ENCODE measurements at places on chromosomes 6 and 20.
A peak's percentile ranks its signal among the peaks of the same experiment; 100 is the strongest.

- H3K4me1 ChIP-seq = no peaks in the 10 kb centered on the region
- H3K27ac ChIP-seq = no peak overlapping the region
- no peaks in the 10 kb centered on the region for H3K36me3 ChIP-seq
- no peak for DNase-seq
- no peak overlapping the region for H3K4me3 ChIP-seq
These were observed 23.5 kb downstream of the CFAP206 start for GRCh38 chr6:87431263-87431662.

DNA sequence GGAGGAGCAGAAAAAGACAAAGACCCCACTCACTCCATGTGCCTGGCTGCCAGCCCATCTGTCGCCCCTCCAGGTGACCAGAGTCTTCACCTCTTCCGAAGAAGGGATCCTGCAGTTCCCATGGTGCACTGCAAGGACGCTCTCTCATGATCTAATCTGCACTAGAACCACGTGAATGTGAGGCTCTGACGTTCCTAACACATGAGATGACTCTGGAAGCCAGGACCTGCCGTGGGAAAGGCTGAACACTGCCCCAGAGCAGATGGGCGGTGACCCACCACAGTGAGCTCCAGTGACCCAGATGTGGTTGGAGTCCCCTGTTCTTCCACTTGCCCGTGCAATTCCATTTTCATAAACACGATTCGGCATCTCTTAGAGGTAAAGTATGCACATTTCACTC lies 39.6 kb upstream of the PDE10A start:
- H3K27me3 ChIP-seq = peaks cover 19% of the 10 kb centered on the region
- no peak overlapping the region for H3K27ac ChIP-seq
- no peaks in the 10 kb centered on the region for H3K4me1 ChIP-seq
- DNase-seq = no peak
- H3K4me3 ChIP-seq = no peak overlapping the region

DNA sequence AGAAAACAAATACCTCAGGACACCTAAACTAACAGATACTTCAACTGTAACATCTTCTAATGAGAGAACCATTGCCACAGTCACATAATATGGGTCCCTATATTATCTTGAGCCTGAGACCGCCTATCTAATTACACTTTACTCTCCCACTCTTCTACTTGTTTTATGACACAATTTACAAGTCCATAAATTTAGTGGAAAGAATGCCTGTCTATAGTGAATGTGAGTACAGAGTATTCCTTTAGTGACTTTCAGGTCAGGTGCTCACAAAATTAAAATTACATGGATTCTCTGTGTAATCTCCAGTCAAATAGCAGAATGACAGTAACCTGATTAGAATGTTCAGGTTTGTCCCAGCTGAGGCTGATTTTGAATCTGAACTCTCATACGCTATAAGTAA lies 624.1 kb downstream of the PKHD1 start:
- no peaks in the 10 kb centered on the region for H3K36me3 ChIP-seq
- DNase-seq = no peak
- peaks cover 13% of the 10 kb centered on the region for H3K4me1 ChIP-seq
- H3K27ac ChIP-seq = no peak overlapping the region
- peaks cover 3% of the 10 kb centered on the region for H3K27me3 ChIP-seq

DNA sequence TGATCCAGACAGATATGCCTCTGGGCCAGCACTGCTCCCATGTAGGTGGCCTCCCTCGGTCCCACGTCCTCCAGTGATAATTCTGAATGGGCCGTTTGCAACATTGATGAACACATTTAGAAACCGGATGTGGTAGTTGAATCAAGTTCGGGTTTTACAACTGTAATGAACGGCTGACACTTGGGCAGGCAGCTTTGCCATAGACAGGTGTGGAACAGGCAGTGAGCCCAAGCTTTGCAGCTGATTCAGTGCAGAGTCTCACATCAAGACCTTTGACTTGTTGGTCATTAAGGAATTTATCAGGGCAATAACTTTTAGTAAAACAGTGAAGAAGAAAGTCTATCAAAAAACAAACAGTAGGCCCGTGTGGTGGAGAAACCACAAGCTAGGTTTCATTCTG lies 466.6 kb upstream of the AGPAT4 start:
- no peak overlapping the region for H3K4me3 ChIP-seq
- H3K36me3 ChIP-seq = no peaks in the 10 kb centered on the region
- H3K4me1 ChIP-seq = peaks cover 2% of the 10 kb centered on the region
- no peak overlapping the region for H3K27ac ChIP-seq

- H3K4me1 ChIP-seq = peaks cover 9% of the 10 kb centered on the region
- no peak overlapping the region for H3K27ac ChIP-seq
- H3K27me3 ChIP-seq = no peaks in the 10 kb centered on the region
- no peak for DNase-seq
- no peak overlapping the region for H3K4me3 ChIP-seq
- peaks cover 5% of the 10 kb centered on the region for H3K36me3 ChIP-seq
These were observed 2.7 kb downstream of the FBXO9 start for GRCh38 chr6:53067849-53068361.

- peaks cover 30% of the 10 kb centered on the region for H3K27me3 ChIP-seq
- no peak overlapping the region for H3K4me3 ChIP-seq
These were observed 157.1 kb downstream of the AKAP7 start for GRCh38 chr6:131292145-131292938.

- no peak overlapping the region for H3K27ac ChIP-seq
- H3K27me3 ChIP-seq = no peaks in the 10 kb centered on the region
- H3K4me1 ChIP-seq = no peaks in the 10 kb centered on the region
- no peak overlapping the region for H3K4me3 ChIP-seq
- DNase-seq = no peak
- H3K36me3 ChIP-seq = no peaks in the 10 kb centered on the region
These were observed 521.0 kb upstream of the ARID1B start for GRCh38 chr6:156256161-156256560.

DNA sequence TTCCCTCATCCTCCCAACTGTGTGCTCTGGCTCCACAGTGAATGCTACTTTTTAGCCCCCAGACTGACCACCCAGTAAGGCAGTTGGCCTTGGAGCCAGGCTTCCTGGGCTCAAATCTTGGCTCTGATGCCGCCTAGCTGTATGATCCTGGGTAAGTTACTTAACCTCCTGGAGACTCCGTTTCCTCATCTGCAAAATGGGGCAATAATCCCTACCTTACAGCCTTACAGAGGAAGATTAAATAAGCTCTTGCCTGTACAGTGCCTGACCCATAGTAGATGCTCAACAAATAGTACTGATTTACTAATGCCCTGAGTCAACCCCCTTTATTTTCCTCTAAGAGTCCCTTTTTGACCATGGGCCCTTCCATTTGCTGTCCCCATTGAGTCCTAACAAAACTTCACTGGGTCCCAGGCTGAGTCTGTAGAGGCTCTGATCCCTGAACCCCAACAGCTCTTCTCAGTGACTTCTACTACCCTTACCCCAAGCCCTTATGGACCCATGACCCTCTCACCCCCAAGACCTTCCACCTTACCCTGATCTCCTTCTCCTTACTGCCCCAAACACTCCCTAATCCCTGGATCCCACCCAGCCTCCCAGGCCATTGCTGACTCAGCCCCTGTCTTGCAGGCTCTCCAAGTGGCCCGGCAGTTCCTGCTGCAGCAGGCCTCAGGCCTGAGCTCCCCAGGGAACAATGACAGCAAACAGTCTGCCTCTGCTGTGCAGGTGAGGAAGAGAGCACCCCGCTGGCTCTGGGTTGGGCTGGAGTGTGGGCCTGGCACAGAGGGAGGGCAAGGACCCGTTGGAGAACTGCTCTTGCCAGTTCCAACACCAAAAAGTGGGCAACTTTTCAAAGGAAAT lies 31.4 kb downstream of the FOXP4 start:
- peaks cover 55% of the 10 kb centered on the region for H3K4me1 ChIP-seq
- H3K27ac ChIP-seq = peak overlapping the region; percentile 93
- H3K27me3 ChIP-seq = no peaks in the 10 kb centered on the region
- H3K4me3 ChIP-seq = peak overlapping the region; percentile 24

DNA sequence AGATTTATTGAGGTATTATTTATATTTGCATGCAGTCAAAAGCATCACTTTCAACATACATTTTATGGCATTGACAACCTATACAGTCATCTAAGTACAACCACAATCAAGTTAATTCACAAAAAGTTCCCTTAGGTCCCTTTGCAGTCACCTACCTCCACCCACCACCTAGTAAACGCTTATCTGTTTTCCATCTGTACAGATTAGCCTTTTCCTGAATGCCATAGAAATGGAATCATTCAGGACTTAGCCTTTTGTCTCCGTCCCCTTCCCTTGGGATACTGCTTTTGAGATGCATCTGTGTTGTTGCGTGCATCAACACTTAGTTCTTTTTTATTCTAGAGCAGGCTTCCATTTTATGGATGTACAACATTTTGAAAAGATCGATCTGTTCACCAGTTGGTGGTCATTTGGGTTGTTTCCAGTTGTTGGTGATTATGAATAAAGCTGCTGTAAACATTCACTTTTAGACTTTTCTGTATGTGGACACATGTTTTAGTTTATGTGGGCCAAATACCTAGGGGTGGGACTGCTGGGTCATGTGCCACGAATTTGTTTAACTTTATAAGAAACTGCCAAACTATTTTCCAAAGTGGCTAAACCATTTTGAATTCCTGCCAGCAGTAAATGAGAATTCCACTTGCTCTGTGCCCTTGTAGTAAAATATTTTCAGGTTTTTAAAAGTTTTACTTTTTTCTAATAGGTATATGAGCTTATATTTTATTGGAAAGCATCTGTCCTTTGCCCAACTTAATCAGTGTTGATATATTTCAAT lies 17.6 kb upstream of the IFNGR1 start:
- no peak overlapping the region for H3K4me3 ChIP-seq
- H3K27me3 ChIP-seq = no peaks in the 10 kb centered on the region
- no peak for DNase-seq
- no peaks in the 10 kb centered on the region for H3K36me3 ChIP-seq
- H3K4me1 ChIP-seq = no peaks in the 10 kb centered on the region
- no peak overlapping the region for H3K27ac ChIP-seq

GRCh38 chr20:3716195-3716834 lies 3.9 kb upstream of the SIGLEC1 start:
- DNase-seq = peak; percentile 25
- H3K4me3 ChIP-seq = no peak overlapping the region
- no peaks in the 10 kb centered on the region for H3K4me1 ChIP-seq
- no peaks in the 10 kb centered on the region for H3K36me3 ChIP-seq
- no peak overlapping the region for H3K27ac ChIP-seq

GRCh38 chr6:15472621-15473020 lies 190.2 kb downstream of the DTNBP1 start:
- H3K27me3 ChIP-seq = no peaks in the 10 kb centered on the region
- H3K4me1 ChIP-seq = no peaks in the 10 kb centered on the region
- H3K27ac ChIP-seq = no peak overlapping the region

- peak overlapping the region; percentile 3 for H3K27ac ChIP-seq
- DNase-seq = peak; percentile 29
- peaks cover 11% of the 10 kb centered on the region for H3K27me3 ChIP-seq
These were observed 42.3 kb upstream of the ATXN1 start for GRCh38 chr6:16803294-16804200.

- peak overlapping the region; percentile 96 for H3K27ac ChIP-seq
- peak overlapping the region; percentile 88 for H3K4me3 ChIP-seq
- no peak for DNase-seq
- no peaks in the 10 kb centered on the region for H3K27me3 ChIP-seq
These were observed 1.7 kb downstream of the ASXL1 start for GRCh38 chr20:32359633-32360332.

- H3K4me1 ChIP-seq = peaks cover 31% of the 10 kb centered on the region
- peak overlapping the region; percentile 99 for H3K27ac ChIP-seq
- H3K27me3 ChIP-seq = no peaks in the 10 kb centered on the region
- peak overlapping the region; percentile 97 for H3K4me3 ChIP-seq
These were observed 499 bp downstream of the TTI1 start for GRCh38 chr20:38032585-38033329.

DNA sequence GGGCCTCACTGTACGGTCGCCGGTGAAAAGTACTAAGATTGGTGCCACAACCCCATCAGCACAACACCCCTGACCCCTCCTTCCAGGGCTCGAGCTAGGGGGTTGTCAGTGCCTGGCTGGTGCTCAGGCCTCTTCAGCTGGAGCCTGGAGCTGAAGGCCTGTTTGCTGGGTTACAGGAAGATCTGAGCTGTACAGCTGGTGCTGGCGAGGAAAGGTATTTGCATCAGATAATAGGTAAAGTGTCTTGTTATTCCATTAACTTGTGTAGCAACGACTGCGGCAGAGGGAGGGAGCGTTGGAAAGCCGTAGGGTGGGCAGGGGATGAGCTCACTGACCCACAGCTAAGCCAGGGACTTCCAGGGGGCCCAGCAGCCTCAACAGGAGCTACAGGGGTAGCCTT lies 15.8 kb upstream of the SIRPA start:
- no peak overlapping the region for H3K4me3 ChIP-seq
- peaks cover 12% of the 10 kb centered on the region for H3K27me3 ChIP-seq
- no peaks in the 10 kb centered on the region for H3K36me3 ChIP-seq
- no peak overlapping the region for H3K27ac ChIP-seq
- no peak for DNase-seq
- H3K4me1 ChIP-seq = peaks cover 27% of the 10 kb centered on the region

GRCh38 chr6:16473184-16473907 lies 235.0 kb downstream of the GMPR start:
- H3K27me3 ChIP-seq = no peaks in the 10 kb centered on the region
- peaks cover 11% of the 10 kb centered on the region for H3K36me3 ChIP-seq
- H3K27ac ChIP-seq = peak overlapping the region; percentile 49
- DNase-seq = no peak
- H3K4me1 ChIP-seq = peaks cover 32% of the 10 kb centered on the region
- H3K4me3 ChIP-seq = no peak overlapping the region

DNA sequence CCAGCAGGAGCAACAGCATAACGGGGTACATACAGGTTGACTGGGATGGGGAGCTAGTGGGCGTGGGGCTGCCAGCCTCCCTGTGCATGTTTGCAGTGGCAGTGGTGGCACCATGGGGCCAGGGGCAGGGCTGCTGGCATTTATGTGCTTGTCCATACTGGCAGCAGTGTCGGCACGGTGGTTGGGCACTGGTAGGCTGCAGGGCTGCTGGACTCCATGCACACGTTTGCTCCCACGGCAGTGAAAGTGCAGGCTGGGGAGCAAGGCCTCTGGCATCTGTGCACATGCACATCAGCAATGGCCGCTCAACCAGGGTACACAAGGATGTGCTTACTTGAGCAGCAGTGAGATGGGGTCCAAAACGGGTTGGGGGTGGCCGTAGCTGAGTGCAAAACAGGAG lies 159.5 kb upstream of the KHDRBS2 start:
- no peak overlapping the region for H3K27ac ChIP-seq
- H3K27me3 ChIP-seq = no peaks in the 10 kb centered on the region
- no peak overlapping the region for H3K4me3 ChIP-seq
- no peak for DNase-seq

GRCh38 chr6:119166024-119166784 lies 87.7 kb upstream of the FAM184A start:
- DNase-seq = no peak
- H3K27ac ChIP-seq = no peak overlapping the region
- H3K4me1 ChIP-seq = peaks cover 20% of the 10 kb centered on the region
- peaks cover 1% of the 10 kb centered on the region for H3K36me3 ChIP-seq
- no peaks in the 10 kb centered on the region for H3K27me3 ChIP-seq
- no peak overlapping the region for H3K4me3 ChIP-seq

DNA sequence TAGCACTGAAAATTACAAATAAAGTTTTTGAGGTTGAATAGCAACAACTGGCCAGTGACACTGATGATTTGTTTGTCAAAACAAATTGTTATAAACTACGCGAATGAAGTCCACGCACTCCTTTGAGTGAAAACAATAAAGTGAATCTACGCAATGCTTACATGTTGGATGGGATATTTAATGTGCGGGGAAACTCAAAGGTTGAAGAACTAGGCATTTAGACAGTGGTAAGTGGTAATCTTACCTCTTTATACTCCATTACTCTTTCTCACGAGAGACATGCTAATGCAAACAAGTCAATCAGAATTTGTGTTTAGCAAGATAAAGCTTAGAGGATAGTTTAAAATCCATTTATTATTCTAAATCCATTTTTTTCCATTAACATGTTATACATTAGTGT lies 606.4 kb downstream of the KHDRBS2 start:
- H3K4me1 ChIP-seq = peaks cover 16% of the 10 kb centered on the region
- H3K4me3 ChIP-seq = no peak overlapping the region
- no peak for DNase-seq
- H3K27me3 ChIP-seq = peaks cover 7% of the 10 kb centered on the region
- peaks cover 1% of the 10 kb centered on the region for H3K36me3 ChIP-seq
